Heart left ventricle (tissue), 16 donors: ENCODE measurements at places on chromosomes 2 and 18. TPM values are rescaled to one million over a fixed set of nuclear protein-coding genes. Genes with fewer than 3 reads are reported as not detected.

DNA sequence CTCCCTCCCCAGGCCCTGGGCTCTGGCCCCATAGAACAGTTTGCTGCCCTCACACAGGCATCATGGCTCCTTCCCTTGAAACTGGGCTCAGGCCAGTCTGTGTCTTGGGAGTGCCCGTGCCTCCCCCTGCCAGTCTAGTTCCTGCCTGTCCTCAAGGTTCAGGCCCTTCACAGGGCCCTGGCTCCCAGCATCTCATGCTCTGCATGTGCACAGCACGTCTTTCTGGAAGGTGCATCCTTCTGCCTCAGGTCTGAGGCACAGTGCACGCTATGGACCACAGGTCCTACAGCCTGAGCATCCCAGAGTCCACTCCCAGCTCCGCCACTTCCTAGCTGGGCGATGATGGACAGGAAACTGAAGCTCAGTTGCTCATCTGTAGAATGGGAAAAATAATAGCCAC lies 35.6 kb upstream of the FOSL2 start:
- DNase-seq, result no peak

The PLGLB2 gene
- 1.6 TPM for polyA plus RNA-seq

DNA sequence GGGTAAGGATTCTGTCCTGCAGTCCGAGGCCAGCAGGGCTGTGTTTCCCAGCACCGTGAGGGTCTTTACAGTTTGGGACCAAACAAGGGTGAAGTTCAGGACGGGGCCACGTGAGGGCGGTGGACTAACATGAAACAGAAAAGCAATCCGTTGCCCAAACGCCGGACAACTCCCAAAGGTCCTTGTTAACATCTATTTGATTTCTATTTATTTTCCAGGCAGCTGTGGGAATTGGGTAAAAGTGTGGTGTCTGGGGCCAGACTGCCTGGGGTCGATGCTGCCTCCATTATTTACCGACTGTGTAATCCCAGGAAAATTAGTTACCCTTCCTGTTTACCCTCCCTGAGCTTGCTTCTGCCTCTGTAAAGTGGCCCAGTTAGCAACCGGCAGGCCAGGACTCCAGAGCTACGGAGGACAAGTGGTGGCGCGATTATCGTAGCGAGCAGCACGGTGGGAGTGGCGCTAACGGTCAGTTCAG lies 66.3 kb upstream of the TCF7L1 start:
- DNase-seq, result peak; percentile 73

The SERPINB10 gene
- not detected for polyA plus RNA-seq

DNA sequence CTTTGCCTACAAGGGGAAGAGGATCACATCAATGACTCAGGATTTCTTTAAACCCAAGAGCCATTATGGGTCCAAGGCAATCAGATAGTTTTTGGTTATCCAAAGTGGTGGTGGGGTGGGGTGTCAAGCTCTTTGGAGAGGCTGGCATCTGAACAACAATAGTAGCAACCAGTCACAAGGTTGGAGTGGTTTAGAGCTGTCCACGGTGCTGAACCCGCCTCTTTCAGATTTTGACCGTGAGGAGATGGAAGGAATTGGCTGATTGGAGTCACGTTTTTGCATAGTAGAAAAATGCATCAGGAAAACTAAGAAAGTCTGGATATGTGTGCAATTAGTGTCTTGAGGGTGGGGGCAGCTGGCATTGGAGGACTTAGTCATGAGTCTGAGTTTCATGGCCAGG lies 159.9 kb downstream of the LOXHD1 start:
- DNase-seq, result no peak

DNA sequence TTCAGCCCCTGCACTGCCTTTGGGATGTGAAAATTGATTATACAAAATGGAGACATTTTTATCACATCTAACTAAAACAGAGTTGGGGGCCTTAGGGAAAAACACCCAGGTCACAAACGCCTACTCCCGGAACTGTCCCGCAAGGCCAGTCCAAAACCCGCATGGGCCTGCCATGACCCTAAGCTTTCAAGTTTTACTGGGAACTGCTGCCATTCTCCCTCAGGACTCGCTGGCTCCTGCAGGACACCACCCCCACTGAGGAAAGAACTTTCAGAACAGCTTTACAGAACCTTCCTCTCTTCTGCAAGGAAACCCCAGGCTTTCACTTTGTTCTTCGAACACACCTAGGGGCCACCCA lies 320.4 kb upstream of the HS6ST1 start:
- no peak for DNase-seq

DNA sequence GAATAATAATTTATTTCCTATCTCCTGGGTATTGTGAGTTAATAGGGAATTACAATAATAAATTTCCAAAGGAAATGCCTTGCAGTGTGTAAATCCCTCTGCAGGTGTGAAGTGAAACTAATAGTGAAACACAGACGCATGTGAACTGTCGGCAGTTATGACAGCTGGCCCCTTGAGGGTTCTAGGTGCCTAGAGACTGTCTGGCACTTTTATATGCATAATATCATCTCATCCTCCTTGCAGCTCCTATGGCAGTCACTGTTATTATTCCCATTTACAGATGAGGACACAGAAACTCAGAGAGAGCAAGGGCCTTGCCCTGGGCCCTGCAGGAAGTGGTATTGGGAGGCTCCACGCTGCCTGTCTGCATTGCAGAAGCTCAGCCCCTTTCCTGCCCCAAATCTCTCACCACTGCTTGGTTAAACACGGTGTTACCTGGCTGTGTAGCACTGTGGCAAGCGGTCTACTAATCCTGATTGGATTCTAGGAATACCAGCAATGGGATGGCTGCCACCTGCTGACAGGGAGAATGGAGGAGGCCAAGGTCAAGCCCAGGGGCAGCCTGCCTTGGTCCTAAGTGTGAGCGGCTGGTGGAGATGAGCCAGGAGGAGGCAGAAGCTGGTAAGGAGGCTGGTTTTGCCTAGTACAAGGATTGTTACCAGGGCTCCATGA lies 32.8 kb upstream of the ACKR3 start:
- no peak for DNase-seq

GRCh38 chr2:119689218-119689617 lies 10.2 kb downstream of the TMEM177 start:
- no peak for DNase-seq

The MGAT4A gene
- polyA plus RNA-seq, result 6.7 TPM
